ENCODE measurements at places on chromosomes 11 and 22.

DNA sequence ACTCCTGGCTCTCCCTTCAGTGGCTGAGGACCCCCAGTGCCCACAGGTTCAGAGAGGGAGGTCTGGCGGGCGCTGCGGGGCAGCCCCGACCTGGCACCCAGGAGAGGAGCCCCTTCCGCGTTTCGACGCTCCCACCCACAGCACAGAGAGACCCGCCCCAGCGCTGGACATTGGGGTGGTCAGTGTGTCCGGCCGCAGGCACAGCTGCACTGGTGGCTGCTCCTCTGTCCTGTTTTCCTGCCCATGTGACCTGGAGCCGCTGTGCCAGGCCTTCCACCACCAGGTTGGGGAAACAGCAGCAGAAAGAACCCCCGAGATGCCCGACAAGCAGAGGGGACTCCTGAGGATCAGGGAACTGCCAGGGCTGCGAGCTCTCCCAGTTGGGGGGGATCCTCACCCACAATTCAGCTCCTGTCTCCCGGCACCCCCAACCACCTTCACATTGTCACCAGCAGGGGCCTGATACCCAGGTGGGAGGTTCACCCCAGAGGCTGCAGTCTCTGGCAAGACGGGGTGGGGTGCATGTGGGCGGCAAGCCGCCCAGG is 13.6 kb downstream of the KRTAP5-5 start:
- no peak for DNase-seq

DNA sequence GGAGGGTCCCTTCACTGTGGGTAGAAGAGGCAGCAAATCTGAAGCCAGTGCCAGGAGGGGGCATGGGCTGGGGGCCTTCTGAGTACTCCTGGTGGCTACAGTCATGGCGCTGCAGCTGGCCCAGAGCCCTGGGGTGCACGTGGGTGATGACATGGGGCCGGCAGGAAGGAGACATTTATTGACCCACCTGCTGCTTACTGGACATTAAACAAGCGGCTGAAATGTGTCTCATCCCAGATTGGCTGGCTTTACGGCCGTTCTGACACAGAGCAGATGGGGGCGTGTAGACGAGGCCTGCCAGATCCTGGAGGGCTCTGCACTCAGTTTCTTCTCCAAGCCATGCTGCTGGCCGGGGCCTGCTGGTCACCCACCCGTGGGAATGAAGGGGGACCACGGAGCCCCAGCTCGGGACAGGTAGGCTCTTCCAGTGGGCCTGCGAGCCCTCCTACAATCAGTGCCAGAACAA is 906.9 kb downstream of the BRD1 start:
- no peak for DNase-seq

DNA sequence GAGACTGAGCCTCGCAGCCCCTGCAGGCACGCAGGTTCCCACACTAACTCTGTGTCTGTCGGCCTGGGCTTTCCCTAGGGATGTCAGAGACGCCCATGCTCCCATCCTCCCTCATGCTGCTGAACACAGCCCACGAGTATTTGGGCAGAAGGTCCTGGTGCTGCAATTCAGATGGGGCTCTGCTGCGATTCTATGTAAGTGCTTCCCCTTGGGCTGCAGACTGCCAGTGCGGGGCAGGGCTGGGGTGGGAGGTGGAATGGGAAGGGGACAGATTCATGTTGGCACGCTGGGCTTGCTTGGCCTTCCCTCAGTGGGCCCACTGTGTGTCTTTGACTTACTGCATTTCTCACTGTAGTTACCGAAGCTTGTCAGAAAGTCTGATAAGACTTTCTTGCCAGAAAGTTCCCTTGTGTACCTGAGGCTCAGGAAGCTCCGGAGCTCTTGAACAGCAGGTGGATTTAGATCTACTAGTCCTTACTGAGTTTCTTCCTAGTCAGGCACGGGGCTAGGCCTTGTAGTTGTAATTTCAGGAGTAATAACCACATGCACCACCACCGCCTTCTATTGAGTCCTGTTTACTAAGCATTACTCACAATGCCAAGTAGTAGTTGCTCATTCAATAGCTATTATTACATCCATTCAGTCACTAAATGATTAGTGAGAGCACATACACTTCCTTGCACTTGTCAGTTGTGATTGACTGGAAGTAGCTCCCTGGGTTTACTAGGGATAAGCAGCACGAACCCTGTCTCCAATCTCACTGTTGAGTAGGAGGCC is 65.2 kb downstream of the CABIN1 start:
- DNase-seq: no peak

DNA sequence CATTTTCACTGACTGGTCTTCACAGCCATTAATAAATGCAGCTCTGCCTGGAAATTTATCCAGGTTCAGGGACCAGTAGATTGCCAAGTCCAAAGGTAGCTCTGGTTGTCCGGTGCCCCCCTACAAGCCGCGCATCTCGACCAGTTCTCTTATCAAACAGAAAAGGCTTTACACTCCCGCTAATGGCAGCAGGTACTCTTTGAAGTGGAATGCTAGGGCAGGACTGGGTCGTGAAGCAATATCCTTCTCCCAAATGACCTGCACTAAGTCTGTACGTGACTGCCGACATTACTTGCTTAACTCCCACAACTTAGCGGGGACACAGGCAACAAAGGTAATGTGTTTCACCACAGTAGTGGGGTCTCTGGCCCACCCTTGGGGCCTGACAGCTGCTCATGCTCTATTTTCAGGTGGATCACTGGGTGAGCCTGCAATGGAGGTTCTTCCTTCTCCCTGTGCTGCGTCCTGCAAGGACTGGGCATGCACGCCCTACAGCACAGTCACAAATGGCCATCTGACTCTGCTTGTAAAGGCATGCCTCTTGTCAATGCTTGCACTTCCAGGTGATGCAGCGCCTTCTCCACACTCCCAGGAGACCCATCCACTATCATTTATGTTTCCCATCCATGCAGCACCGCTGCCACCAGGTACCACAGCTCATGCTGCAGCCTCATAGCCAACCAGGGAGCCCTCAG is 96.1 kb upstream of the CTSC start:
- no peak for DNase-seq

DNA sequence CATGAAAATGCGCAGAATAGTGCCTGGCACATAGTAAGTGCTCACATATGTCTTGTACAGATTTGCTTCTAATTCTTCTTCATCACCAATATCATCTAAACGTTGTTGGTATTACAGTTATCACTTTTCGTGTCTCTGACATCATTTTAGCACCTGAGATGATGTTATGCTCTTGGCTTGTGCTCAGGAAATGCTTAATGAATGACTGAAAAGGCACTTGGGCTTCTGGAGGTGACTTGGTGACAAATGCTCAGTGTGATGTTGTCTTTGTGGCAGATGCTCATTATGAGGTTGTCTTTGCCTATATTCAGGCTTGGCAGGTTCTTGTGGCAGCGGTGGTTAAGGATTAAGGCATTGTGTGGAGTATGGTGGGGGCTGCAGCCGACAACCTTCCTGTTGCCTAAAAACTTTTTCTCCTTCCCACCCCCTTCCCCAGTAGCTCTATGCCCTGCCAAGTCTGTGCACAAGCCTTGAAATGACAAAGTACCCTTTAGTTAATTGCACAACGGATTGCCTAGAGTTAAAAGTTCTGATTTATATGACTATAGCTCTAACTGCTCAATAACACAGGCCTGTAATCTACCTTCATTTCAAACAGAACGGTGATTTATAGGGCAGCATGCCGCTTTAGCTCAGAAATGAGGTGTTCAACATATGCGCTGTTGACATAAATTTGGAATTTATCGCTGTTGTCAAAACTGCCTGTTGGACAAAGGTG is 82.5 kb downstream of the ZBTB16 start:
- no peak for DNase-seq

- no peak for DNase-seq
Observed at GRCh38 chr11:87739261-87739660, 436.0 kb downstream of the RAB38 start.

DNA sequence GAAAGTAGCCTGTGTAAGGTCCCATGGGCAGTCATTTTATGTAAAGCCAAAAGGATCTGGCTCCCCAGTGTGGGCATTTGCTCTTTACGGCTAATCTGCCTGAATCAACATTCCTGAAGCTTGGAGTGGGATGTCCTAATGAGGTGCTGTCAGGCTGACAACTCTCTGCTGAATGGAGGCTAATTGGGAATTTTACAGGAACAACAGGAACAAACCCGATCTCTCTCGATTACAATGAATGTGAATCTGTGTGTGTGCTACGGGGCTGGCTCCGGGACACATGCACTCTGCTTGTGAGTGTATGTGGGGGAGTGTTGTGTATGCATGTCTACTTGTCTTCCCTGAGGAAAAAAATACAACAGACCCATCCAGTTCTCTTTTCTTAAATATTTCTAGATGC is 415.2 kb downstream of the TENM4 start:
- DNase-seq: no peak

- no peak for DNase-seq
Observed at GRCh38 chr22:24901448-24901847, 45.0 kb downstream of the LHFPL7 start.

Measured in skeletal muscle cell (primary cell).